Left cardiac atrium (tissue), 4 donors: ENCODE measurements at places on chromosomes 2 and 18.
A peak's percentile ranks its signal among the peaks of the same experiment; 100 is the strongest.

DNA sequence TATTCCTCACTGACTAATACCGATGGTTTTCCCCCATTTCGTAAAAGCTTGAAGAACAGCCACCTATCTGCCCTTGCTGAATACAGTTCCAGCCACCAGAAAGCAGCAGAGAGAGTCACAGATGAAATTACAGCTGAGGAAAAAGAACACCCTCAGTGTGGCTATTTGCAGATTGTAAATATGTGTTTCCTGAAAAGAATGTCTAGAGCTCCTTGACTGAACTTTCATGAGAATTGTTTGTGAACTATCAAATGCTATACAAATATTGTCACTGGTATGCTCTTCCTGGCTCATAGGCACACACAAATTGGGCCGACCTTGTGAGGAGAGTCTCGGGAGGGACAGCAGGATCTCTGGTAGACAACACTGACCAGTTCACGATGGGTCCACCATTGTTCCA, 58.1 kb upstream of the TTC39C start:
- DNase-seq = no peak

GRCh38 chr2:163553601-163554000, 182.2 kb downstream of the FIGN start:
- DNase-seq = no peak

- DNase-seq = no peak
These were observed 83.6 kb downstream of the CCDC138 start for GRCh38 chr2:108870069-108870644.

GRCh38 chr2:144914622-144915318, 394.9 kb upstream of the ZEB2 start:
- no peak for DNase-seq

DNA sequence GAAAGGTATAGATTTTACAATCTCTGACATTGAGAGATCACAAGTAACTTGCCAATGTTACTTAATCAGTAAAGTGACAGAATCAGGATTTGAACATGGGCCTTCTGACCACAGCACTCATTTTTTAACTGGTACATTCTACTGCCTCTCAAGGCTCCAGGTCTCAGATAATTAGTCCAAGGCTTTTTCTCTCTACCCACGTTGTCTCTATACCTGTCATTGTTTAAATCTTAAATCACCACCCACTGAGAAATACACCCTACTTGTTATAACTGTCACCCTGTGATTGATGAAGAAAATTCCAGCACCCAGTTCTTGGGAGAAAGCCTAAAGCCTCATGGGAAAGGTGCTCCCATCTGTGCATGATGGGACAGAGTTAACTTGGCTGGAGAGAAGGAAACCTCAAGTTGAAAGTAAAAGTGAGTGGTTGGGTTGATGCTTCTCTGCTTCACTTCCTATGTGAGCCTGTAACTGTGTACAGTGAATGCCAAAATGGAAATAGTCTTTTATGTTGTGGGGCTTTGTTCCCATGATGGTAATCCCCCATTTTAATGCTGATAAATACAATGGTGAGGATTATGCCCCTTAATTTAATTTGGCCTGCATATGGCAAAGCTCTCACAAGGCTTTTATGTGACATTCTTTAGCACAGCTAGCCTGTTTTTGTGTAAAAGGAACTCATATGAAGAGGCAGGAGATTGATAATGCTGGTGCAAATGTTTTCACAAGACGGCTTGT, 190.1 kb upstream of the SP5 start:
- no peak for DNase-seq

- DNase-seq = no peak
These were observed 354.8 kb downstream of the CELF4 start for GRCh38 chr18:37210781-37211180.

DNA sequence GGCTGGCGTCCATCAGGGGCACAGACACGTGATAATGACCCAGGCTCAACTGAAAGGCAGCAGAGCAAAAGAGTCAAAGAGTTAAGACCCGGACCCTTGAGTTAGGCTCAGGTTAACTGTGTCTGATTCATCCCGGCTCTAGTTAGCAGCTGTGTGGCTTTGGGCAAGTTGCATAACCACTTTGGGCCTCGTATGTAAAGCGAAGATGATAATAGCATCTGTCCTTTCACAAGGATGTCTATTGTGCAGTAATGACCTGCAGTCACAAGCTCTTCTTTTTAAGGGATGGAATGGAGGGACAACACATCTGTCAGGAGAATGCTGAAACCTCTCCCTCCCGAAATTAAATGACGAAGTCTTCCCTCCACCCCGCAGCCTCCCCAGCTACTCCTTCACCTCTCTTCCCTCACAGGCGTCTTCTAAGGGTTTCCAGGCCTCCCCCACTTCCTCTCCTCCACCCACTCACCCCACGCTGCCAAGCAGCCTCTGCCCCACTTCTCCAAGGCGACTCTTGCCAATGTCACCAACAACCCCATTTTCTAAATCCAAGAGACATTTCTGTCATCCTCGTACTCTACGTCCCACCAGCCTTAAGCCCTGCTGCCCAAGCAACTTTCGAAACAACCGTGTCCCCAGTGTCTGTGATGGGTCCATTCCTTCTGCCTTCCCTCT, 135.1 kb upstream of the ID2 start:
- DNase-seq = no peak

- no peak for DNase-seq
These were observed 32.9 kb downstream of the LOXHD1 start for GRCh38 chr18:46624127-46624526.

DNA sequence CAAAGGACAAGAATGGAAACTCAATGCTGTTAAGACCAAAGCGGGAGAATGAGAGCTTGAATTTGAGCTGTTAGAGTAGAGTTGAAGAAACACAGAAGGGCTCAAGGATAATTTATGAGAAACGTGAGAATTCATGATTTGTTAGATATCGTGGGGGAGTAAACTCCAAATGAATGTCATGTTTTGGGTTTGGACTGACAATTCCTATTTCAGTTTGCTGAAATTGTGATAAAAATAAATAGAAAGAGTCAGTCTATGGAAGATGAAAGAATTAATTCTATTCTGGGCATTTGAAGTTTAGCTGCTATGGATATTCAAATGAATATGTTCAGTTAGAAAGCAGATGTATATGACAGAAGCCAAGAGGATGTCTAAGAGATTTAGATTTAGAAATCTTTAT, 723.4 kb upstream of the PIK3C3 start:
- DNase-seq = no peak

GRCh38 chr2:128594953-128595677, 276.4 kb upstream of the HS6ST1 start:
- no peak for DNase-seq

- no peak for DNase-seq
These were observed 25.7 kb downstream of the BCL11A start for GRCh38 chr2:60527762-60528161.

DNA sequence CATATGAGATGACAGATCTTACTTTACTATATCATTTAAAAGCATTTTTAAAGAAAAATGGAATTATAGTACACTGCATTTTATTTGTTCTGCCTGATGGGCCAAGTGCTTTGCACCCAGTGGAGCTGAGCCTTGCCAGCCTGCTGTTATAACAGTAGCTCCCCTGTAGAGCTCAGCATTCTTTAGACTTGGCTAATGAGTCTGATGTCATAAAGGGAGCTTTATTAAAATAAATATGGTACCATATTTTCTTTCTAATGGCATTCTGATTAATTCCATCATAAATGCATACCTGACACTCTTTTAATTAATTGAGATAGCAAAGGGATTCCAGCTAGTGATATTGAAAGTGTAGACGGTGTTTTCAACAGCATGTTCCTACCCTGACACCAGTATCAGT, 40.7 kb downstream of the PARD3B start:
- DNase-seq = no peak

DNA sequence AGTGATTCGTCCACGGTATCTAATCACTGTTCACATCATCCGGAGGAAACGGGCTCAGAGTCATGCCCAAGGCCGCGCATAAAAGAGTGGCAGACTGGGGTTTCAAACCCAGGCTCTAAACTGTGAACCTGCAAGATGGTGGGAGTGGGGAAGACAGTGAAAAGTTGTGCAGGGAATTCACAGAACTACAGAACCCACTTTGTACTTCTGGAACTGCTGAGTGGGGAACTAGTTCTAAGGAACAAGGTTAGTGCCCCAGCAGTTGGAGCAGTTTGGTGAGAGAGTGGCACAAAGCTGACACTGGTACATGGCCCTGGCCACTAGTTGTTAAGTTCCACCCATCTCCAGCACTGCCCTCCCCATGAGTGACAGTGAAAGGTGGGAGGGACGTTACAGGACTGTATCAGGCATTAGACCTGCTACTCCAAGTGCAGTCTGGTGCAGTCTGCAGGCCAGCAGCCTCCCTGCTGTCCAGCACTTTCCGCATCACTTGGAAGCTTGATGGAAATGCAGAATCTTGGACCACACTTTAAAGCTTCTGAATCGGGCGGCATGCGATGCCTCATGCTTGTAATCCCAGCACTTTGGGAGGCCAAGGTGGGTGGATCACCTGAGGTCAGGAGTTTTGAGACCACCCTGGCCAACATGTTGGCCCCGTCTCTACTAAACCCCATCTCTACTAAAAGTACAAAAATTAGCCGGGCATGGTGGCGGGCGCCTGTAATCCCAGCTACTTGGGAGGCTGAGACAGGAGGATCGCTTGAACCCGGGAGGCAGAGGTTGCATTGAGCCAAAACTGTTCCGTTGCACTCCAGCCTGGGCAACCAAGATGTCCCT, 47.3 kb downstream of the C2orf42 start:
- peak; percentile 44 for DNase-seq

DNA sequence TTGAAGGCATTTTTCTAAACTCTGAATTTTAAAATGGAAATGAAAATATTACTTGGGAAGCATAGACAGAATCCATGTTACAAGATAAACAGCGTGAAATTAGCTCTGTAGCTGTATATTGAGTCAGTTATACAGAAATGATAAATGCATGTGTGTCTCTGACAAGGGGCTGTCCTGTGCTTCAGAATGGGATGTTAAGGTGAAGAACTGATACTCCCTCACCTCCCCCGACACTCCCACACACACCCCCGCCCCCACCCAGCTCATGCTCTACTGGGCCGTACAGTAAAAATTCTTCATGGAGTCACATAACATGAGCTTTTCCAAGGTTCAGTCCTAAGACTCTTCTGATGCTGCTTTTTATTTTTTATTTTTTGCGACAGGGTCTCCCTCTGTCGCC, 869 bp upstream of the THUMPD2 start:
- DNase-seq = no peak

- DNase-seq = peak; percentile 49
These were observed 552 bp downstream of the CNPPD1 start for GRCh38 chr2:219175928-219176817.
